CD14-positive monocyte (primary cell): ENCODE measurements at places on chromosomes 2 and 18. TPM values are rescaled to one million over a fixed set of nuclear protein-coding genes. Genes with fewer than 3 reads are reported as not detected.

MC2R gene
- not detected for polyA plus RNA-seq

MRPL19 gene
- polyA plus RNA-seq: 25.0 TPM

PXDN gene
- polyA plus RNA-seq: not detected

DNA sequence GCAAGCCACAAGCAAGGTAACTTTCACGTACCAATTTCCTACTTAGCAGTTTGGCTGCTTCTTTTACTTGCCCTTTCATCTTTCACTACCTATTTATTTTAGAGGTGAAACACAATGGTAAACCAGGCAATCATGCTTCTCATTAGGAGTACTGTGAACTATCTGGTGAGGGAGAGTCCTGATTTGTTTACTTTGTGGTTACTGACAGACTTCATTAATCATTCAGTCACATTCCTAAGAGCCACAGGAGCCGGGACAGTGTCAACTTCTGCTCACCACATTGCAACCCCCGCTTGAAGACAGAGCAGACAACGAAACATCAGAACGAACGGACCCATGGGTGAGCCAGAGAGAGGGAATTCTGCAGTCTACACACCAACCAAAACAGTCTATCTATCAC lies 28.8 kb downstream of the TUBB6 start:
- no peak overlapping the region for H3K27ac ChIP-seq
- no peak overlapping the region for H3K4me3 ChIP-seq
- H3K4me1 ChIP-seq: no peaks in the 10 kb centered on the region
- DNase-seq: no peak
- peaks cover 80% of the 10 kb centered on the region for H3K36me3 ChIP-seq

LIMS3 gene
- 6.0 TPM for polyA plus RNA-seq

SLC5A7 gene
- polyA plus RNA-seq: not detected

- no peak overlapping the region for H3K27ac ChIP-seq
- no peak for DNase-seq
- no peaks in the 10 kb centered on the region for H3K4me1 ChIP-seq
Observed at GRCh38 chr18:41504316-41504715, 450.7 kb upstream of the PIK3C3 start.

- H3K27ac ChIP-seq: no peak overlapping the region
- H3K4me3 ChIP-seq: no peak overlapping the region
- no peaks in the 10 kb centered on the region for H3K4me1 ChIP-seq
- H3K36me3 ChIP-seq: no peaks in the 10 kb centered on the region
- no peaks in the 10 kb centered on the region for H3K27me3 ChIP-seq
- no peak for DNase-seq
Observed at GRCh38 chr2:182066400-182067087, 80.9 kb downstream of the PPP1R1C start.

DNA sequence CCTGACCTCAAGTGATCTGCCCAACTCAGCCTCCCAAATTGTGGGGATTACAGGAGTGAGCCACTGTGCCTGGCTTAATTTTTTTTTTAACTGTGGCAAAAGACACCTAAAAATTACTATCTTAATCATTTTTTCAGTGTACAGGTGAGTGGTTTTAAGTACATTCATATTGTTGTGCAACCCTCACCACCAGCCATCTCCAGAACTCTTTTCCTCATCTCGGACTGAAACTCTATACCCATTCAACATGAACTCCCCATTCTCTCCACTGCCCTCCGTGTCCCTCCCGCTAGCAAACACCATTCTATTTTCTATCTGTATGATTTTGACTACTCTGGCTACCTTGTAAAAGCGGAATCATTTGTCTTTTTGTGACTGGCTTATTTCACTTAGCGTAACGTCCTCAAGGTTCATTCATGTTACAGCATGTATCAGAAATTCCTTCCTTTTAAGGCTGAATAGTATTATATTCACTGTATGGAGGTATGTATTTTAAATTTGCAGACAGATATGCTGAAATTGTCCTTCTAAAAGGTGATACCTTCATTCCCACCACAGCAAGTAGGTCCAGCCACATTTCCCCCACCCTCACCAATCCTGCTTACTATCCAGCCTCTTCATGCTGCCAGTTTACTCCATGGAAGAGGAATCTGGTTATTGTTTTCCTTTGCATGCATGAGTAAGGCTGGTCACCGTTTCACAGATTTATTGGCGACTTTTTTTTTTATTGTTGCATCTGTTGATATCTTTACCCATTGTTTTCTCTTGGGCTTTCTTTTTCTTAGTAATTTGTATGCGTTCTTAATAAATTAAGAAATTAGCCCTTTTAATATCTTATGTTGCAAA lies 40.6 kb upstream of the ANXA4 start:
- H3K27ac ChIP-seq: no peak overlapping the region
- no peak overlapping the region for H3K4me3 ChIP-seq
- no peak for DNase-seq
- no peaks in the 10 kb centered on the region for H3K27me3 ChIP-seq

GRCh38 chr2:134718023-134718816 lies 580 bp downstream of the TMEM163 start:
- peaks cover 22% of the 10 kb centered on the region for H3K4me1 ChIP-seq
- peaks cover 69% of the 10 kb centered on the region for H3K27me3 ChIP-seq
- H3K27ac ChIP-seq: no peak overlapping the region
- H3K36me3 ChIP-seq: no peaks in the 10 kb centered on the region

GRCh38 chr18:7592305-7593071 lies 25.4 kb downstream of the PTPRM start:
- no peak for DNase-seq
- H3K4me3 ChIP-seq: no peak overlapping the region
- H3K27ac ChIP-seq: no peak overlapping the region
- H3K36me3 ChIP-seq: no peaks in the 10 kb centered on the region
- H3K4me1 ChIP-seq: peaks cover 12% of the 10 kb centered on the region

GRCh38 chr2:47404356-47404755 lies 1.4 kb downstream of the MSH2 start:
- H3K27me3 ChIP-seq: no peaks in the 10 kb centered on the region
- no peak overlapping the region for H3K4me3 ChIP-seq
- H3K36me3 ChIP-seq: no peaks in the 10 kb centered on the region
- DNase-seq: no peak
- H3K4me1 ChIP-seq: peaks cover 23% of the 10 kb centered on the region

UPP2 gene
- not detected for polyA plus RNA-seq

IL1F10 gene
- polyA plus RNA-seq: not detected

GRCh38 chr2:23157812-23158211 lies 227.2 kb upstream of the KLHL29 start:
- H3K4me3 ChIP-seq: no peak overlapping the region
- no peak for DNase-seq
- H3K4me1 ChIP-seq: no peaks in the 10 kb centered on the region
- H3K36me3 ChIP-seq: no peaks in the 10 kb centered on the region
- H3K27ac ChIP-seq: no peak overlapping the region

DNA sequence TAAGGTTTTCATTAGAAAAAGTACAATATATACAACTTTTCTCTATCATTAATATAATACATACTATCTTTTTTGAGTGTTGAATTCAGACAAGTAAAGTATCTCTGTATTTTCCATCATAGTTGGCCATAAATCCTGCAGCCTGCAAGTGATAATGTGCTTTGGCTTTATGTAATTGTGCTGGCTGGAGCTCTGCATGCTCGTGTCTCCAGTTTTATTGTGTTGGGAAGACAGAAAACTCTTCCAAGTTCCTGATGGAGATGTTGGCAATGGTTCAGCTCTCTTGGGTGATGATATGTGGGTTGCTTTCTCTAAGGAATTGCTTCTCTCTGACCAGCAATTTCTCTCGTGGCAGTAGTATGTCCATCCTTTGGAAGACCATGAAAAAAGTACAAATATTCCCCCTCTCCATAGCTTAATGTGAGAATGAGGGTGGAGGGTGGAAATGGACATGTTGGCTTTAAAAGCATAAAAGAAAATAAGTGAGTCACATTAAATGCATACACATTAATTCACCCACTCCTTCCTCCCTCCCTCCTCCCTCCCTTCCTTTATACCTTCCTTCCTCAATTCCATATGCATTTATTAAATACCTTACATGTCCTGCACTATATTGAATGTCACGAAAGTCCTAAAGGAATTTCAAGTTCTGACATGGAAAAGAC lies 344.2 kb downstream of the MTX2 start:
- H3K36me3 ChIP-seq: no peaks in the 10 kb centered on the region
- H3K4me3 ChIP-seq: no peak overlapping the region
- peaks cover 5% of the 10 kb centered on the region for H3K27me3 ChIP-seq
- H3K27ac ChIP-seq: no peak overlapping the region
- H3K4me1 ChIP-seq: no peaks in the 10 kb centered on the region

CABLES1 gene
- 0.10 and 0.15 TPM in 2 replicates for polyA plus RNA-seq

GRCh38 chr18:4405965-4406364 lies 49.1 kb downstream of the DLGAP1 start:
- no peaks in the 10 kb centered on the region for H3K36me3 ChIP-seq
- H3K4me1 ChIP-seq: no peaks in the 10 kb centered on the region
- DNase-seq: no peak
- H3K27me3 ChIP-seq: no peaks in the 10 kb centered on the region
- no peak overlapping the region for H3K27ac ChIP-seq
- H3K4me3 ChIP-seq: no peak overlapping the region

DNA sequence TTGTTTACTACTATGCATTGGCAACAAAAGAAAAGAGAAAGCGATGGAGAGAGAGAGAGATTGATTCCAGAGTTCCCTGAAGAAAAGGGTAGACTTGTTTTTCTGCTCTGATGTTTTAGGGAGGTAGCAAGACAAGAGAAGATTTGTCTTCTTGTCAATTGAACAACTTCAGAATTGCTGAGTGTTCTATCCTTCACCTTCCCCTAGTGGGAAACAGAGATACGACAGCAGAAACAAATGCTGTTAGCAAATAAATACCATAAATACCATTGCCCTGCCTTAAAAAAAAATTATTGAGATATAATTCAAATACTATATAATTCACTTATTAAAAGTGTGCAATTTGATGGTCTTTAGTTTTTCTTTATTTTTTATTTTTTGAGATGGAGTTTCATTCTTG lies 26.2 kb upstream of the CCDC150 start:
- no peaks in the 10 kb centered on the region for H3K27me3 ChIP-seq
- H3K36me3 ChIP-seq: no peaks in the 10 kb centered on the region
- H3K4me3 ChIP-seq: no peak overlapping the region
- no peak overlapping the region for H3K27ac ChIP-seq

DNA sequence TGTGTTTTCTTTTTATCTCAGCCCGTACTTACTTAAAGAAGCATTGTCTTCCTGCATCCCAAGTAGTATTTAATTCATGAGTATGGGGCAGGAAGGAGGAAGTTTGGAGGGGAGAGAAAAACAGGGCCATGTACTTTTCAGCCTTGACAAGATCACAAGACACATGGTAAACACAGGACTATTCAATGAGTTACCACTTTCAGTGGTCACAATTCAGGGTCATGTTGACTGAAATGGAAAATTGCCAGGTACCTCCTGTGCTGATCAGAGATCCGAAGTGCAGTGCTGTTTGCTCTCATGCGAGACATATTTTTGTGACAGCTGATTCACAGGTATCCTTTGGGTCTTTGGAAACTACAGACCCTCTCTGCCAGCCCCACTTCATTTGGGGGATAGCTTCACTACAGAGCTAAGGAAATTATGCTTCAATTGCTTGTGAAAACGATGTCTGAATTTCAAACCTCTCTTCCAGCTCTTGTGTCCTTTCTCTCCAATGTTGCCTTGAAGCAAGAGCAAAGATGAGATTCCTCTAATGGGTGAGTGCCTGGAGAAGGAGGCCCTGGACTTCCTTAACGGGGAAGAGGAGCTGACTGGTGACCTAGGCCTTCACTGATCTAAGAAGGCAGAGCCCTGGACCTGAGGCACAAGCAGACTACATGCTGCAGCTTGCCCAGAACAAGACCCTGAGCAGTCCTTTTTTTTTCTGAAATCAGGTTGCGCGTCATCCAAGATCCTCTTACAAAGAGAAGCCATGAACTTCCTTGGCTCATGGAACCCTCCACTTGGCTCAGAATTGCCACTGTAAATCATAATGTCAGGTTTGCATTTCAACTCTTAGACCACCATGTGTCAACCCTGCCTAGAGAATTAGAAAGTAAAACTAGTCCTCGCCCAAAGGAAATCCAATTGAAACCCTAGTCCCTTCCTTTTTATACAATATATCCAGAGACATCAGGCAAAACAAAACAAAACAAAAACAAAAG lies 44.1 kb downstream of the EVA1A start:
- H3K27me3 ChIP-seq: no peaks in the 10 kb centered on the region
- H3K36me3 ChIP-seq: no peaks in the 10 kb centered on the region
- no peak overlapping the region for H3K27ac ChIP-seq
- H3K4me1 ChIP-seq: no peaks in the 10 kb centered on the region

TEX51 gene
- not detected in 2 replicates for polyA plus RNA-seq

CYTIP gene
- 61.9 TPM for polyA plus RNA-seq

DNA sequence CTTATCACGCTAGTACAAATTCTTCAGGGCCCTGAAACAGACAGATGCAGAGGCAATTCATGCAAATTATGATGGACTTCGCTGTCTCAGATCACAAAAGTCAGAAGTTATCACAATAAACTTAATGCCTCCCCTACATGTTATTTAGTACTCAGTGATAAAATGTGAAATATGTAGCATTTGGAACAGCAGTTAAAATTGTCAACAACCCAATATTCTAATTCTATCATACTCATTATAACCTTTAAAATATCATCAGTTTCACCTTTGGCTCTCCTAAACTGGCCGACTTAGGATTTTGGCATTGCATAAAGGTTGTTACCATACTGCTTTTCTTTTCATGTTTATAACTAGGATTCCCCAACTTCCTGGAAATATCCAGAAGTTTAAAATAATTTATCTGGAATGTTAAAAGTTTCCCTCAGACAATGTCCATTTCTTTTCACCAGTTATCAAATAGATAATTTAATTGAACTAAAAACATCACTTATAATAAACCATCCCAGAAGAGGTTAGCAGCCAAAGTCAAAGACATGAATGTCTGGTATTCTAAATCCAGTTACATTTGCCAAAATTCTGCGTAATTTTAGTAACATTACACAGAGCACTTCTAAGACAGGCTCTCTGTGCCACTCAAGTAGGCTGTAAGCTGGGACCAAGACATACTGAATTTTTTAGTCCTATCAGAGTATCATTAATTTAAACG lies 239.8 kb downstream of the RBM43 start:
- H3K27ac ChIP-seq: no peak overlapping the region
- H3K4me1 ChIP-seq: no peaks in the 10 kb centered on the region
- no peaks in the 10 kb centered on the region for H3K27me3 ChIP-seq
- DNase-seq: no peak
- no peak overlapping the region for H3K4me3 ChIP-seq

- H3K4me1 ChIP-seq: no peaks in the 10 kb centered on the region
- no peaks in the 10 kb centered on the region for H3K27me3 ChIP-seq
- no peak overlapping the region for H3K27ac ChIP-seq
- no peak overlapping the region for H3K4me3 ChIP-seq
- H3K36me3 ChIP-seq: no peaks in the 10 kb centered on the region
Observed at GRCh38 chr2:185291035-185291647, 447.5 kb upstream of the FSIP2 start.

UGT1A8 gene
- not detected for polyA plus RNA-seq

- H3K27ac ChIP-seq: no peak overlapping the region
- no peaks in the 10 kb centered on the region for H3K36me3 ChIP-seq
- no peaks in the 10 kb centered on the region for H3K27me3 ChIP-seq
- no peaks in the 10 kb centered on the region for H3K4me1 ChIP-seq
- DNase-seq: no peak
Observed at GRCh38 chr2:25454824-25455611, 113.3 kb upstream of the DNMT3A start.

GRCh38 chr2:8608411-8608954 lies 73.4 kb upstream of the ID2 start:
- H3K36me3 ChIP-seq: no peaks in the 10 kb centered on the region
- peaks cover 15% of the 10 kb centered on the region for H3K4me1 ChIP-seq
- DNase-seq: peak; percentile 41
- no peak overlapping the region for H3K4me3 ChIP-seq
- H3K27me3 ChIP-seq: no peaks in the 10 kb centered on the region

CDH2 gene
- polyA plus RNA-seq: 0.08 TPM

MERTK gene
- polyA plus RNA-seq: 4.1 TPM

GAD1 gene
- not detected for polyA plus RNA-seq

SLC4A5 gene
- 0.39 and 1.1 TPM in 2 replicates for polyA plus RNA-seq

GRCh38 chr18:58493516-58494253 lies 135.2 kb downstream of the ALPK2 start:
- peak; percentile 67 for DNase-seq
- no peaks in the 10 kb centered on the region for H3K4me1 ChIP-seq
- no peak overlapping the region for H3K27ac ChIP-seq
- H3K27me3 ChIP-seq: peaks cover 11% of the 10 kb centered on the region
- no peaks in the 10 kb centered on the region for H3K36me3 ChIP-seq
- no peak overlapping the region for H3K4me3 ChIP-seq
